ENCODE measurements at places on chromosomes 13 and 19.

GRCh38 chr13:44416744-44417143 lies 43.1 kb downstream of the SERP2 start:
- no peak for DNase-seq

DNA sequence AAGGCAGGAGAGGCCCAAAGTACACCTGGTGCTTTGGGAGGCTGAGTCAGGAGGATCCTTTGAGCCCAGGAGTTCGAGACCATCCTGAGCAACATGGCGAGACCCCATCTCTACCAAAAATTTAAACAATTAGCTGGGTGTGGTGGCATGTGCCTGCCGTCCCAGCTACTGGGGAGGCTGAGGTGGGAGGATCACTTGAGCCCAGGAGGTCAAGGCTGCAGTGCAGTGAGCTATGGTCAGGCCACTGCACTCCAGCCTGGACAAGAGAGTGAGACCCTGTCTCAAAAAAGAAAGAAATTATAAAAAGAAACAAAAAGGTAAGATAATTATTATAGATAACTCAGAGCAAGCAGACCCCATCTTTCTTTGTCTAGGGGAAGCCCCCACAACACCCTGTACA lies 1.9 kb downstream of the HOMER3 start:
- no peak for DNase-seq

GRCh38 chr19:47156861-47157430 lies 26.3 kb downstream of the SAE1 start:
- DNase-seq, result no peak

GRCh38 chr13:29548722-29549121 lies 46.8 kb downstream of the SLC7A1 start:
- DNase-seq, result no peak

- DNase-seq, result peak; percentile 93
Observed at GRCh38 chr19:38850436-38850975, 720 bp upstream of the HNRNPL start.

DNA sequence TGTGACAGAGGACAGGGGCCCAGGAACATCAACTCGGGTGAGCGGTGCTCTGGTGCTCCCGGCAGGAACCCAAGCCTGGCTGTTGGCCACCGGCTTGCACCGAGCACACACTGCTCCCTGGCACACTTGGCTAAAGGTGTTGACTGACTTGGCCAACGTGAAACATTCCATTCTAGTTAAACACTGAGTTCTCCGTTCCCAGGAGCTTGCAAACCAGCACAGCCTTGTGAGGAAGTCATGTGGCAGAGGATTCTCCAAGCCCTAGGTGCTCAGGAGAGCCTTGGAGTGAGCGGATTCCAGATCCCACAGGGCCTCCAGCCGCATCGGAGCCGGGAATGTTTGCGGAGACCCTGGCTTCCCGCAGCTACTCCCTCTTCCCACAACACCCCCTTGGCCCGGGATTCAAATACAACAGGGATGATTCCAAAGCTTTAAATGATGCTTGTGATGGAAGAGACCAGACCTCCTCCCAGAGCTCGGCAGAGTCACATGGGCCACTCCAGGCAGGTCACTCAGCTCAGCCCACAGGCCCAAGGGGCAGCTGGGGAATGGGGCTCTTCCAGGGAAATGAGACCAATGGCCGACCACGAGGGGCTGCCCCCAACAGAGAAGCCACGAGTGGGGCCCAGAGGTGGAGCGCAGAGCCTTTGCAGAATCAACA lies 2.9 kb downstream of the C13orf46 start:
- peak; percentile 70 for DNase-seq

- DNase-seq, result no peak
Observed at GRCh38 chr13:92804926-92805325, 421.7 kb upstream of the GPC6 start.

DNA sequence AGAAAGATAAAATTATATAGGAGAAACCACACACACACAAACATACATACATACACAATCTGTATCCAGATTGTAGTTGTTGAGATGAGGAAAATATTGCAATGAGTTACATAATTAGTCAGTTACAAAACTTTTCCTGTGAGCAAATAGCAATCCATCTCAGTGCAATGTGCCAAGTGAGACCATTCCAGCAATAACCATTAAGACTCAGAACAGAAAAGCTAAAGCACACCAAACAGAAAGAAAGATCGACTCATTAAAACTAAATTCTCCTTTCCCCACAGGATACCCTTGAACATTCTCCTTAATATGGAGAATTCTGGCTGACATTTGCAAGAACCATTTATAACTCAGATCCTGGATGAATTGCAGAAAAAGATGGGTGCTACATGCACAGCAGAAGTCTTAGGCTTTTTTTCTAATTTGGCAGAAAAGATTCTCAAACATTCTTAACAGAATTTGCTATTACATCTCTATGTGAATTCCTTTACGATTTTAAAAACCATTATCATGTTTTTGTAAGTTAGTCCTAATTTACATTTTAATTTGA lies 1341.2 kb upstream of the SPRY2 start:
- DNase-seq, result no peak

GRCh38 chr13:39364947-39365468 lies 238.0 kb downstream of the LHFPL6 start:
- DNase-seq, result peak; percentile 9

GRCh38 chr19:27392027-27392632 lies 1820.8 kb downstream of the UQCRFS1 start:
- no peak for DNase-seq

DNA sequence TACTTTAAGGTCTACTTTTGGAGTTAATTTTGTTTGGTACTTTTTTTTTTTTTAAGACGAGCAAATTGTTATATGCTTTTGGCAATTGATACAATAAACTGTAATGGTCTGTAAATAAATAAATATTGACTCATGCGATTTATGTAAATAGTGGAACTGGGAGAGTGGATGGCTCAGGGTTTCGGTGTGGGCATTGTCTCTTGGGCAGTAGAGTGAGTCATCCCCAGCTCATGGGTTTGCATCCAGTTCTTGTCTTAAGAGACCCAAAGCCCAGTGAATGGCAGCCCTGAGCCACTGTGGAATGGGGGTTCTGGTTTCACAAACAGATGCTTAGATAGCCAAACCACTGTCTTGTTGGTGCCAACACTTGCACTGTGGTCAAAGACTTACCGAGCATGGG lies 33.0 kb downstream of the FGF9 start:
- no peak for DNase-seq

- DNase-seq, result no peak
Observed at GRCh38 chr13:74794582-74794981, 660.4 kb upstream of the KLF12 start.

DNA sequence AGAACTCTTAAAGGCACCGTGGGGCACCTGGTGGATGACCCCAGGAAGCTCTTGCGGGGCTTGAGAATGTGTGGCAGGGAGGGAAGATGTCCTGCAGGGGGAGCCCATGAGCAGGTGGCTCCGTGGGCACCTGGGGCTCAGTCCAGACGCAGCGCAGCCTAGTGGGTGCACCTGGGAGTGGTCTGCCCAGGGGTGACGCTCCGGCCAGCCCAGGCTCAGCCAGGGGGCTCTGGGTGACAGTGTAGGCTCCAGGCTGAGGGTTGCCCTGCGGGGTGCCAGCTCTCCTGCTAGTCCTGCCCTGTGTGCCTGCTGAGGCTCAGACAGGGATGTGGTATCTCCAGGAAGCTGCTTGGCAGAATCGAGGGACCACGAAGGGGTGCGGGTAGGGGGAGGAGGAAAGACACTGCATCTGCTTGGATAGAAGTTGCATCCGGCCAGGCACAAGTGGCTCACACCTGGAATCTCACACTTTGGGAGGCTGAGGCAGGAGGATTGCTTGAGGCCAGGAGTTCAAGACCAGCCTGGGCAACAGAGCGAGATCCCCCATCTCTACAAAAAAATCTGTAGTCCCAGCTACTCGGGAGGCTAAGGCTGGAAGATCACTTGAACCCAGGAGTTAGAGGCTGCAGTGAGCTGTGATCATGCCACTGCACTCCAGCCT lies 15.0 kb upstream of the PGLS start:
- peak; percentile 96 for DNase-seq

GRCh38 chr13:60139272-60139671 lies 24.5 kb downstream of the DIAPH3 start:
- no peak for DNase-seq

DNA sequence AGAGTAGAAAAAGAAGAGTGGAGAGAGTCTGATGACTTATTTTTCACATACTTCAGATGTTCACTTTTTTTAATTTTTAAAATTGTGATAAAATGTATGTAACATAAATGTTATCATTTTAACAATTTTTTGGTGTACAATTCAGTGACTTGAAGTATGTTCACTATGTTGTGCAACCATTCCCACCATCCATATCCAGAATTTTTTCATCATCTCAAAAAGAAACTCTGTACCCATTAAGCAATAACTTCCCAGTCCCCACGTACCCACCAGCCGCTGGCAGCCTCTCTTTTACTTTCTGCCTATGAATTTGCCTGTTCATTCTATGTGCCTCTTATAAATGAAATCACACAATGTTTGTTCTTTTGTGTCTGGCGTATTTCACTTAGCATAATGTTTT lies 43.3 kb downstream of the SKA3 start:
- no peak for DNase-seq

GRCh38 chr19:10651851-10652250 lies 2.3 kb upstream of the ILF3 start:
- no peak for DNase-seq

DNA sequence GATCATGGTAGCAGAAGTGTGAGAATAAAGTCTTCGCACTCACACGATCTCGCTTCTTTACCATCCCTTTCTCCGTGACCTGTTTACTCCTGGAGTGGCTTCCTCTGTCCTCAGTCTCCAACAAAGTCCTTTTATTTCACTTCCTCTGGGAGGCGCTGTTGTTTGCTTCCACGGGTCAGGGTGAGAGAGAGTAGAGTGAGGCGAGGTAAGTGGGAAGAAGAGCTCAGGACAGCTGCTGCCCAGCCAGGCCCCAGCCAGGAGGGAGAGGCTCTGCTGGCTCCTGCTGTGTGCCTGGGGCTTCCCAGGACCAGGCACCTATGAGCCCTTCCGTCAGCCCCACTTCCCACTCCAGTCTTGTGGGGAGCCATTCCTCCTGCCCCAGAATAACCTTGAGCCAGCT lies 242.1 kb downstream of the FGF9 start:
- DNase-seq, result peak; percentile 89

- peak; percentile 90 for DNase-seq
Observed at GRCh38 chr19:58033741-58034476, at the start of gene ZSCAN1. Gene ZSCAN1 (plus strand): TSS chr19:58034025. CDS start chr19:58037837, 3,812 bp downstream.

- DNase-seq, result peak; percentile 79
Observed at GRCh38 chr13:52195401-52195837, 36.0 kb upstream of the NEK3 start.

GRCh38 chr19:9936326-9937000 lies at the start of gene OLFM2:
Gene OLFM2 (minus strand): TSS chr19:9936515. CDS start chr19:9936366, 149 bp downstream.
- DNase-seq, result peak; percentile 98

- no peak for DNase-seq
Observed at GRCh38 chr13:49052813-49053212, 77.1 kb downstream of the FNDC3A start.

DNA sequence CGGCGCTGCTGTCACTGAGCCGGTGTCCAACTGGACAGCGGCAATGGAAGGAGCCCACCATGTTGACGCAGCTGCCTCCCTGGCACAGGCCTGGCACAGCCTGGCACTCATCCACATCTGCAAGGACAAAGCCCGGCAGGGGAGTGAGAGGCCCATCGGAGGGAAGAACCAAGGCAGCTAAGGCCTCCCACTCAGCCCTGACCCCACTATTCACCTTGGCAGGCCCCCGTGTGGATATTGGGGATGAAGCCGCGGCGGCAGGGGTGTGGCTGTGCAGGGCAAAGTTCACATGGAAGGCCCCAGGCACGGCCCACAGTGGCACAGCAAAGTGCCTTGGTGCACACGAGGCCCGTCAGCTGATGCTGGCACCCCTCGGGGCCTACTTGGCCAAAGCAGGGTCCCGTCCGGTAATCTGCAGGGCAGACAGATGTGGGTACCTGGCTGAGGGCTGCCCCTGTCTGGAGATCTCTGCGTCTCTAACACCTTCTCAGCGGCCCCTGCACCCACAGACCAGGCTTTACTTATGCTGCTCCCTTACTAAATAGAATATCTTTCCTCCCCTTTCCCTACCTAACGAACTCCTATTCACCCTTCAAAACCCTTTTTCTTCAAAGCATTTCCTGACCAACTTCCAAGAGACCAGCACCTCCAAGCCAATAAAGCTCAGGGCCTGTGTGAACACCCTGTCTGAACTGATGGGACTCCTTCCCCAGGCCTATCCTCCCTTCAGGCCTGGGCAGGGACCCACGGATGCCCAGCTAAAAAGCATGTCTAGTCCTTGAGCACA lies 7.5 kb downstream of the FBN3 start:
- peak; percentile 46 for DNase-seq

- DNase-seq, result no peak
Observed at GRCh38 chr13:103006641-103007426, 59.4 kb downstream of the SLC10A2 start.

DNA sequence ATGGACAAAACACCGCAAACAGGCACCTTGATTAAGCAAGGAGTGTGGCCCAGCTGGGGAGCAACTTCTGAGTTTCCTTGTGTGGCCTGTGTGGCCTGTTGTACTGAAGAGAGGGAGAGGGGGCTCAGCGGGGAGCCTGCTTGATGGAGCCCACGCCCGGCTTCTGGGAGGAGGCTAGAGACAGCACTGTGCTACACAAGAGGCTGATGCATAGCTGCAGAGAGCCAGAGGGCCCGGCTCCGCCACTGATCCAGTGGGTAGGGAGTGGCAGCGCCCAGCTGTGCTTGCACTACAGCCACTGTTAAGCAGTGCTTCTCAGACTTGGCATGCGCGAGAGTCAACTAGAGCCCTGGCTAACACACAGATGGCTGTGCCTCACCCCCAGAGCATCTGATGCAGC lies 19.0 kb downstream of the LYL1 start:
- no peak for DNase-seq

- DNase-seq, result no peak
Observed at GRCh38 chr19:30547246-30547645, 175.1 kb downstream of the ZNF536 start.

GRCh38 chr13:25857830-25858229 lies 194.0 kb downstream of the SHISA2 start:
- no peak for DNase-seq

DNA sequence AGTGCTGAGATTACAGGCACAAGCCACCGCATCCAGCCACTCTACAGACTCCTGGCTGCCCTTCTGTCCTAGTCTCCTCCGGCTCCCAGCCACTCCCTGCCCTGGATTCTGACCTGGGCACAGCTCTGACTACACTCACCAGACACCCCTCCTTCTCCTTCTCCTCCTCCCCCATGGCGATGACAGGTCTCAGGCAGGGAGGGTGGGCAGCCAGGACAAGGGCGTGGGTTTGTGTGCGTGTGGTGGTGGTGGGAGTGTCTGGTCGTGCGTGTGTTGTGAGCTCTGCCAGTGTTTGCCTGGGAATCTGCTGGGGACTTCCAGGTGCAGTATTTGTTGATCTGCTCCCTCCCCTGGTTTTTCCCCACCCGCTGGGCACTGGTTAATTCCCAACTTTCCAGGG lies 3.0 kb upstream of the NCCRP1 start:
- no peak for DNase-seq

DNA sequence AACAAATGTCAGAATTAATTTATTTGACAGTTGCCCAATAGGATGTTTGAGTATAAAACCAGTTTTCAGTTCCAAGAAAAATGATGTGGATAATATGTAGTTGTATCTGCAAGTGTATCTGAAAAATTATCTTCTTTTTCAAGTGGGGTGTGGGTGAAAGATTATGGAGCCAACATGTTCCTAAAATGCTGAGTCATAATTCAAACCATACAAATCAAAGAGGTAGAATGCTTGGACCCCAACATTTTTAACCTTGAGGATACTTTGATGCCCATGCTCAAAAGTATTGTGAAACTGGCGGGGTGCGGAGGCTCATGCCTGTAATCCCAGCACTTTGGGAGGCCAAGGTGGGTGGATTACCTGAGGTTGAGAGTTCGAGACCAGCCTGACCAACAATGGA lies 54.0 kb upstream of the ZNF724 start:
- DNase-seq, result no peak

Data from H7 (cell line).